ENCODE measurements at places on chromosomes 6 and 20.

DNA sequence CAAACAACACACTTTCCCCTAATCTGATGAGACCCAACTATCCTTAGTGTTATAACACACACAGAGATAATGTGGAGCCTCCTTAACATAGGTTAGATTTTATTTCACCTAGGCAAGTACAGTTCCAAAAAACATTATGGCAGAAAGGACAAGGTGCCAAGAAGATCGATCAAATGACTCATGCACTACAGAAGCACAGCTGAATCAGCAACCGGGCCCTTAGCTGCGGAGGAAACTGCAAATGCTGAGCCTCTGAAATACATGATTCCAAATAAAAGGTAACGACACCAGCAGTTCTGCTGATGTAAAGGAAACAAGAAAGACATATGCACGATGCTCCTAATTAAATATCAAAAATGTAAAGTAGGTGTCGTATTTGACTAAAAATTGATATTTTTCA is 19.9 kb upstream of the MUC21 start:
- DNase-seq = no peak

- DNase-seq = no peak
Measured at GRCh38 chr6:137510923-137511322, 16.7 kb upstream of the OLIG3 start.

DNA sequence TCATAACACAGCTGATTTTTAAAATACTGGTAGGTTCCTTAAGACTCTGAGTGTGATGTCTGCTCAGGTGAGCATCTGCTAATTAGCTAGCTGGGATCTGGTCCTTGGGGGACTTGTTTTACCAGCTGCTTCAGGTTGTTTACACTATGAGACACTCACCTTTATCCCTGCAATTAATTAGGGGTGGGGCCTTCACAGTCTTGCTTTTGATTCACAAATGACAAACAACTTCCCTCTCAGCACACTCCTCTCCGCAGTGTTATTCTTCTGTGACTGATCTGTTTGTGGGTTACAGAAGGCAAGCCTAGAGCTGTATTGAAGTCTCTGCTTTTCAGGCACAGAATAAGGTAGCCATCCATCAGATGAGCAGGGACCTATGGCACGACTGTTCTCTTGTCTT is 62.0 kb upstream of the CD83 start:
- no peak for DNase-seq

DNA sequence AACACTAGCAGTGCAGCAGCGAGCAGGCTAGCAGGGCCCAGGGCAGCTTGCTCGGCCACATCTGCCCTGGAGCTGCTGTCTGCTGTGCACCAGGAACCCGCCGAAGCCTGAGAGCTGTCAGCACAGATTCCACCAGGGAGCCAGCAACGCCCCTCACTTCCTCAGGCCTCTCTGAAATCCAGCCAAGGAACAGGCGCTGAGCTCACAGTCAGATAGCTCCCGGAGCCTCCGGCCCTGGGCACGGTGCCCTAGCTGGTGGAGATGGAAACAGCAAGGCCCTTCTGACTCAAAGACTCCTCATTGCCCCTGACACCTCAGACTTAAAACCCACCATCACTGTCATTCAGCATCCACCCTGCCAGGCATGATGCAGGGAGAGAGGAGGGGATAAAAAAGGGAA is 839.4 kb downstream of the MAFB start:
- no peak for DNase-seq
